Brain microvascular endothelial cell (primary cell): ENCODE measurements at places on chromosomes 3 and 15.

- DNase-seq: peak; percentile 77
Measured at GRCh38 chr3:112640276-112640929, 540 bp downstream of the CCDC80 start.

GRCh38 chr3:3816034-3816433 is 16.8 kb downstream of the LRRN1 start:
- DNase-seq: no peak

DNA sequence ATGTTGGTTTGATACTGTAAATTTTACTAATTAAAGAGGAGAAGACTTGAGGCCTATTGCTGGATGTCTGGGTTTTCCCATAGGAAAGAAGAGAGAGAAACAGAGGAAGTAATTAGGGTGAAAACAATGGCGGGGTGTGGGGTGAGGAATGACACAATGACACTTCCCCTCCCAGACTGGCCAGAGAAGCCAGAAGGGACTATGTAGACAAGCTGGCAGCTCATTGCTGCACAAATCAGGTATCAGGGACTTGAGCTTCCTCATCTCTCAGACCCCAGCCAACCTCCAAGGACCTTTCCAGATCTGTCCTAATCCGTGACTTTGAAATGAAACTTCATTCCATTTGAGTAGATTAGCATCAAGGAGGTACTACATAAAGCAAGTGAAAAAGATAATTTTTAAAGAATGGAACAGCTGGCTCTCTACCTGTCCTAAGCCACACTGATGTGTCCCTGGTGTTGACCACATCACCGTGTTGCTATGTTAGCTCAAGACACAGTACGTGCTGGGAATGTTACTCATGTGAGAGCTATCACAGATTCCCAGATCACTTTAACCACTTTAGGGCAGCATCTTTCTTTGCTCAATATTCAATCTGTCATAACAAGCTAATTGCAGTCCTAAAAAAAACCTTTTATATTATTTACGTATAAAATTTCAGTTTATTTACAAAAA is 22.2 kb downstream of the TMEM212 start:
- no peak for DNase-seq

DNA sequence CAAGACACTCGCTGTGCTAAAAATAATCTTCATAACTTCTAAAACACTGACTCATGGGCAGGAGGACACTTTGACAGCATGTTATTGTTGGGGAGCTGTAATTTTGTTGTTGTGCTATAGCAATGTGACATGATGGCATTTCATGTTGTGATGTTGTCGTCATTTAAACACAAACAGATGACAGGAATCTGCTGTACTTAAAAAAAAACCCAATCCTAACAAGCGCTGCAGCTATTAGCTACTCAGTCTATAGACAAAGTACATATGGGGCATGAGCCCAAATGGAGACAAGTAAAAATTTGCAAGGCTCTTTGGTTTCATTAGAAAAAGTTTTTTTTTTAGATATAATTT is 828 bp upstream of the ATOSA start:
- DNase-seq: peak; percentile 6

- no peak for DNase-seq
Measured at GRCh38 chr3:197253238-197253947, 45.0 kb downstream of the DLG1 start.

GRCh38 chr3:141395005-141395589 is 26.8 kb downstream of the ZBTB38 start:
- DNase-seq: no peak

GRCh38 chr3:129611812-129612533 is 5.5 kb upstream of the PLXND1 start:
- peak; percentile 69 for DNase-seq

- no peak for DNase-seq
Measured at GRCh38 chr15:68640791-68641331, 62.1 kb downstream of the CORO2B start.

DNA sequence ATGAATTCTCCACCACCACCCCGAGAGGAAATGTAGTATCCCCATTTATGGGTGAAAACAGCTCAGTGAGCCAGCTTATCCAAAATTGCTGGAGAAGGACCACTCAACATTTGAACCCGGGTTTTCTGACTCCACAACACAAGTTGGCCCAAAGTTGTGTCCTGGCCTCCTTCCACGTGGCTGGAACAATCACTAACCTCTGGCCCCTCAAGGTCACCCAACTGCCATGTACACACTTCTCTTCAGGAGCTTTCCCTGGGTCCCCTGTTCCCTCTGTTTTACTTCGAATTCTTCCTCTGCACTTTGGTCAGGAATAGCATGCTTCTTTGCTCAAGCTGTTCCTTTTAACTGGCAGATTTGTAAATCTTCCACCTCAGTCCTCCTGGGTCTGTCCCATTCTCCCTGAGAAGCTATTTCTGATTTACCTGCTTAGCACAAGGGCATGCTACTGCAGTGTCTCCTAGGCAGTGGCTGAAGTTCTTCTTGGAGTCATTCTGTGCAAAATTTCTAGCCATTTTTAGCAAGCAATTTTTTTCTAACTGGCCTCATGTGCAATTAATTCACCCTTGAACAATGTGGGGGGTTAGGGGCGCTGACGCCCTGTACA is 39.2 kb downstream of the TRIM71 start:
- no peak for DNase-seq

DNA sequence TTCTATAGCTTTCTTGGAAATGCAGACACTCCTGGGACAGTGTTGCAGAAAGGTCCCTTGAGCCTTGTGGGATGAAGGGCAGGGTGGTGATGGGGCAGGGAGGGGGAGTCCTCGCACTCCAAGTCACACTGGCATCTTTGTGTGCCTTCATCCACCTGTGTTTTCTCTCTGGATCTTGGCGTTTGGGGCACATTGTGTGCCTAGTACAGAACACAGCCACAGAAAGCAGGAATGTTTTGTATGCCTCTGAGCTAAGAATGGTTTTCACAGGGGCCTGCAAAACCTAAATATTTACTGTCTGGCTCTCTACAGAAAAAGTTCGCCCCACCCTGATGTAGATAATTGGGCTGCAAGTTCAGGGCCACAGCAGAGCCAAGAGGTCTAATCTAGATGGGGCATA is 5.7 kb downstream of the MYZAP start:
- DNase-seq: no peak

DNA sequence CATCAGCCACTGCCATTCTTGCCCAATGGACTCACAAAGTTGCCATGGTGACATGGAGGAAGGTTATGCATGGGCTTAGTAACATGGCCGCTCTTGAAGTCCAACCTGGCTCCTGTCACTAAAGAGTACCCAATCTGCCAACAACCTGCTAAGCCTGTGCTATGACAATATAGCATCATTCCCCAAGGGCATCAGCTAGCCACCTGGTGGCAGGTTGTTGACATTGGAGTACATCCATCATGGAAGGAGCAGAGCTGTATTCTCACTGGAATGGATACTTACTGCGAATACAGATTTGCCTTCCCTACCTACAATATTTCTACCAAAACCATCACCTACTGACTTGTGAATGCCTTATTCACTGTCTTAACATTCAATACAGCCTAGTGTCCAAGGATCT is 138.9 kb upstream of the RORA start:
- DNase-seq: no peak

DNA sequence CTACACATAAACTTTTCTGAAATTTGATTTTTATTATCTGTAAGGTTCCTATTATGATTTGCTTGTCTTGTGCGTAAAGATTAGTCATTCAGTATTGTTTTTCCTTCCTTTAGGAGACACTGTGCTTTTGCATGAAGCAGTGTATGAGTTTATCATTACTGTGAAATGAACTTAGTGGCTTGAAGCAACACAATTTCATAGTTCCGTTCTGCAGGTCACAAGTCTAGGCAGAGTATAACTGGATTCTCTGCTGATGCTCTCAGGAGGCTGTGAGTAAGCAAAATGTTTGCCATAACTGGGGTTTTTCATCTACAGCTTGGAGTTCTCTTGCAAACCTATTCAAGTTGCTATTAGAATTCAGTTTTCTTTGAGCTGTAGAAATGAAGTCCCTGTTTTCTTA is 1136.1 kb downstream of the OTOL1 start:
- peak; percentile 56 for DNase-seq

DNA sequence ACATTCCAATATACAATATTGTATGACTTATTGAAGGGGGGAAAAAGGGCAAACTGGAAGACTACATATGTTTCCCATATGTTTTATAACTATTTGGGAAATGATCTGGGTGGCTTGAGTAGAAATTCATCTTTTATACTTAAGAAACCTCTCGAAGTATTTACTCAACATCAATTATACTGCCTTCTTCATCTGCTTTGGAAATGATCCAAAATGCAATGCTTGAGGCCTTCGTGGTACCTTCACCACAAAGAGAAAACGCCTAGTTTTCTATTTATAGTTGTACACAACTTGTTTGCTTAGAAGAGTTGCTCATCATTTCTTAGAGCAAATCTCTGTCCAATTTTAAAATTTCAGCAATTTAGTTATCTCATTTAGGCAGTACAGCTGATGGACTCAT is 18.8 kb downstream of the ACKR4 start:
- no peak for DNase-seq

DNA sequence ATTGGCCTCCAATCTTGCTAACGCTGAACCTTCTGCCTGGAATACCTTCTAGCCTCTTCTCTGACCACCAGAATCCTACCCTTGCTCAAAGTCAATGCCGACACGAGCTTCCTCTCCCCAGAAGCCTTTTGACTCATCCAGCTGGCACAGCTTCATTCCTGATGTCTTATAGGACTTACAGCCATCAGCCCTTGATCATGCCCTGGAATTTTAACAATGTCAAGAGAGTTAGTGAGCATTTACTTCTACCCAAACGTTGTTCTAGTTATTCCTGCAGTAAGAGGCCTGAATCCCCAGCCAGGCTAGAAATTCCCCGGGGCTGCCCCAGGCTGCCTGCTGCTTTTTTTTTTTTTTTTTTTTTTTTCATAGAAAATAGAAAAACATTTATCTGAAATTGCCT is 3.9 kb downstream of the CYP1A2 start:
- peak; percentile 18 for DNase-seq

DNA sequence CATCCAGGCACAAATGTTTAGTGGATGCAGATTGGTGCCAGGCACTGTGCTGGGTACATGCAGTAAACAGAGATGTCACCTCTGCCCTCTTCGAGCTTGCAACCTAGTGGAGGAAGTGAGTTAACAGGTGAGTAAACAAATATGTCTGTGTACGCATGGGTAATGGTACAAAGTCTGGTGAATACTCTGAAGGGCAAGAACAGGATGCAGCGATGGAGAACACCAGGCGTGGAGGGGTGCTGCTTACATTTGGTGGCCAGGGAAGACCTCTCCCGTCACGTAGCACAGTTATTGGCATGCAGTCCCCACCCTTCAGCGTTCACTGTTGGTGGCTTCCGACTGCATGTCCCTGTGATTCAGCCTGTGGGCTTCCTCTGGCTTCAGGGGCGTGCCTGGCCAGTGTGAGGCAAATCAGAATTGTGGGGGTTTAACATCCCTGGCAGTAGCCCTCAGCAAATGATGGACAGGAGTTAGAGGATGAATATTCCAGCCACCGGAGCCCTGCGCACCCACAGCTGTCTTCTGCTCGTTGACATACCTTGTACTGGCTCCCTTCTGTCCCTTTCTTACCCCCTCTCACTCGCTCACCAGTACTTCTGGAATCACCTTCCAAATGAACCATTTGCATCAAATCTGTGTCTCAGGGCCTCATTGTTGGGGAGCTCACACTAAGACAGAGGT is 9.1 kb upstream of the HDAC11 start:
- DNase-seq: no peak

DNA sequence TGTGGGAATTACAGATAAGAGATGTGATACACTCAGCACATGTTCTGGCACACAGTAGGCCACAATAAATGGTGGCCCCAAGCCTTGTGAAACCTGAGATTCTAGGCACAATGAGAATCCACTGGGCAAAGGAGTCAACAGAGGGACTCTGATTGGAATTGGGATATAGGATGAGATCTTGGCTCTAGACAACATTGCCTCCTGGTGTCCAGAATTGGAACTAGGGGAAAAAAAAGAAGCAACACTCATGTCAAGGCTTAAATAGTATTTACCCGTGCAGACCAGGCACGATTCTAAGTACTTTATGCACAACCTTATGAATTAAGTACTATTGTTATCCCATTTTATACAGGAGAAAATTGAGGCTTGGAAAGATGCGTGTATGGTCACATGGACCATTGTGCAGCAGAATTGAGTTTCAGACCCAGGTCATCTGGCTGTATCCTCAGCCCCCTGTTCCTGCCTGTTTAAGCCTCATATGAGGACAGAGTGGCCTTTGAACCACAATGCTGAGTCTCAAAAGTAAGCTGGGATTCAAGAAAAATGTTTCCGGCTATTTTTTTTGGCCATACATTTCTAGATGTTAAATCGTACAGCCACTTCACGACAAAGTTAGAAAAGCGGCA is 124.8 kb downstream of the SV2B start:
- DNase-seq: peak; percentile 16

DNA sequence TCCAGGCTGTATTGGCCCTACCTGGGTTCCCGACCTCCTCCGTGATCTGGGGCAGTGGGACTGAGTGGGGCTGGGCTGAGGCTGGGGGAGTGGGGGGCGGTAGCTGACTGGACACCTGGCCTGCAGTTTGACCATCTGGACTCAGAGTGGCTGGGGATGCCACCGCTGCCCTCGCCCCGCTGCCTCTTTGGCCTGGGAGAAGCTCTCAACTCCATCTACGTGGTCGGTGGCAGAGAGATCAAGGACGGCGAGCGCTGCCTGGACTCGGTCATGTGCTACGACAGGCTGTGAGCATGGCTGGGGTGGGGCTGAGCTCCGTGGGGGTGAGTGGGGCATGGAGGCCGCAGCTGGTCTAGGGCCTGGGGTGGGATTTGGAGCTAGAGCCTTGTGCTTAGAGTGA is 2.7 kb downstream of the KLHL40 start:
- no peak for DNase-seq

- DNase-seq: no peak
Measured at GRCh38 chr15:62792986-62793751, 249.4 kb upstream of the TPM1 start.

DNA sequence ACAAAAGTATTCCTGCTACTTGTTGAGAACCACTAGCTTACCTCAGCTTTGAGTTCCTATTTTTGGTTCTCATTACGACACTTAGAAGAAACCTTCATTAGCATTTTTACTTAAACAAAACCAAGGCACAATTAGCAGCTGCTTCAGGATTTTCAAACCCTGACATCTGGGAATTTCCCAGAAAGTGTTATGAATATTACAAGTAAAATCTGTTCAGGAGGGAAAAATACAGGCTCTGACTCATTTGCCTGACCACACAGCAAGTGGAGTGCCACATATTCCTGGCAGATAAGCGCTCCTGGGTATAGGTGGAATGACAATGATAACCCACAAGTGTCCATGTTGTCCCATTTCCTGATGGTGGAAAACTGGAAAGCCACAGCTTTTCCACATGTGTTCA is 10.3 kb upstream of the RFTN1 start:
- DNase-seq: peak; percentile 38

- no peak for DNase-seq
Measured at GRCh38 chr3:129014148-129014547, 13.0 kb downstream of the EFCC1 start.

DNA sequence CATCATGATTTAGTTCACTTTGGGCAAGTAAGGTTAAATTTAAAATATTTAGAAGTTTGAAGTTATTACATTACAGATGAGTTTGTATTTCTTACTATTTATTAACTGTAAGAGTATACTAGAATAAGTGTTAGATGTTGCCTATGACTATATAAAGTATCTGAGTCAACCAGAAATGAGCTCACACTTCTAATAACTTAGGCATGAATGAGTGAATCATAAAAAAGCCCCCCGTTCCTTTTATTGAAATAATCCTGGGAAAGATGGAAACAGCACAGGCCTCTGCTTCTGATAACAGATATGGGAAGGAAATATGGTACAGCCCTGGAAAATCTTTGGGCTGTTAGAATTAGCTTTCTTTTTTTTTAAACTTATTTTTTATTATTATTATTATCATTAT is 66.6 kb upstream of the TGFBR2 start:
- DNase-seq: peak; percentile 42
